ENCODE measurements at places on chromosomes 4 and X.

DNA sequence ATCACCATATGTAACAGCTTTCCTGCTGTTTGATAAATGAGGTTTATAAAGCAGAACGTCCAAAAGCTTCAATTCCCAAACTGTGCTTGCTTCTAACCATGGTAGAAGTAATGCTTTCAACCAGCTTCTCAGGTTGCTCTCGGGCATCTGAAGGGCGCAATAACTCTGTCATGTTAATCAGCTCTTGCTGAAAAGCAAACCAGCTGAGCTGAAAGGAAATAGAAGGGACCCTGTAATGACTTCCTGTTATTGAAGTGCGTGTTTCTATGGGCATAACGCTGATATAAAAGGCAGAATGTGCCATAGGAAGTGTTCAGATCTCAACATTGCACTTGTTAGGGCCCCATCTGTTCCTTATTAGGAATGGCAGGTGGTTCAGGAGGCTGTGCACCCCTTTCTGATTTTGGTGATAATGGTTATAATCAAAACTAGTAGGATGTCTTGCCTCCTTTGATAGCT lies 21.2 kb downstream of the HERC3 start:
- DNase-seq: no peak

- DNase-seq: no peak
Measured at GRCh38 chr4:77072195-77072753, 3.5 kb downstream of the CCNI start.

DNA sequence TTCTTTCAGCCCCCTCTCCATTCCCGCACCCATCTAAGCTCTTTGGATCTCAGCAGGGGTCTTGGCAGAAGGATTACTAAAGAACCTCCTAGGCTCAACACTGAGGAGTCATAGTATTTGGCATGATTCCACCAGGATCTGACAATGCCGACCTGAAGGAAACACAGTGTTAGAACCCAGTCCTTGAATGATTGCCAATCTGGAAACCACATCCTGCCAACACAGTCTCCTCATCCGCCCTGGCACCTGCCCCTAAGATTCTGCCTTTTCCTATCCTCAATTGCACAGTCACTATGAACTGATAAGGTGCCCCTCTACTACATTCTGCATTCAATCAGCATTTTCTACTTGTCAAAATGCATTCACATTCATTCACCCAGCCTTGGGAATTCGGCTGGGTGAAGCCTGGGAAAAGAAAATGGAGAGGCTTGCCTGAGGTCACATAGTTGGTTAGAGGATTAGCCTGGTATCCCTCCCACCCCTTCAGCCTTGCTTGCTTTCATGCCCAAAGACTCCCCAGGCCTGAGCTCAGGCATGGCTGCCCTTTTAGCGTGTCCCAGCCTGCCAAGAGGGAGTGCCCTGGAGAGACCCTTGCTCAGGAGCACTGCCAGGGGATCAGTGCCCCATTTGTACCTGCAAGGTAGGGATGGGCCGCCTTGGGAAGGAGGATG lies 2.2 kb upstream of the CLDN2 start:
- no peak for DNase-seq

DNA sequence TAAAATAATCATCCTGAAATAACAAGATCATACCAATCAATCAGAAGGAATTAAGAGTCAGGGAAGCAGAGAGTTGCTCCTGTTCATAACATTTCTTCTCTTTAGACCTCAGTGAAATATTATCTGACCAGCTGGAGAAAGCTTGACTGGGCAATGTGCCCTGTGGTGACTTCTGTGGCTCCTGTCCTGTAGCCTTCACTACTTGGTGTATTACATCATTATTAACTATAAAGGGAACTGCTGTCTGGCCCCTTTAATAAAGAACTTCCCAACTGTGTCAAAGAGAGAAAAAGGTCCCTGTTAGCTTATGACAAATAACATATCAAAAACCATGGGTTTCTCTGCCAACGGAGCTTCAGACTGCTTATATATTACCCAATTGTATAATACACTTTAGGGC lies 18.0 kb downstream of the OPHN1 start:
- DNase-seq: no peak

DNA sequence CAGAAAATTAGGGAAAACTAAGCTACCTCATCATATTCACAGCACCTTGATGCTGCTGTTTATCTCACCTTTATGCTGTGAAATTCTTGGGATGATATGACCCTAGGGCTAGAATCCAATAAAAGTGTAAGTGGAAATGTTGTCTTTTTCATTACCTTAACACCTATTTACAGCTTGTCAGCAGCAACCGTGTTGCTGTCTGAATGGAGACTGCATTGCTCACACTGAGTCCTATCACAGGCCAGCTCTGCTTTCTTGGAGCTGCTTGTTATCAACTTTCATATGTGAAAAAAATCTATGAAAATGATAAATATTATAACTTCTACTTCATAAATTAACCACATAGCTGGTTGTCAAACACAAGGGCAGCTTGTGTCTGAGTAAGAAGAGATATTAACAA lies 789.5 kb downstream of the TECRL start:
- DNase-seq: no peak

DNA sequence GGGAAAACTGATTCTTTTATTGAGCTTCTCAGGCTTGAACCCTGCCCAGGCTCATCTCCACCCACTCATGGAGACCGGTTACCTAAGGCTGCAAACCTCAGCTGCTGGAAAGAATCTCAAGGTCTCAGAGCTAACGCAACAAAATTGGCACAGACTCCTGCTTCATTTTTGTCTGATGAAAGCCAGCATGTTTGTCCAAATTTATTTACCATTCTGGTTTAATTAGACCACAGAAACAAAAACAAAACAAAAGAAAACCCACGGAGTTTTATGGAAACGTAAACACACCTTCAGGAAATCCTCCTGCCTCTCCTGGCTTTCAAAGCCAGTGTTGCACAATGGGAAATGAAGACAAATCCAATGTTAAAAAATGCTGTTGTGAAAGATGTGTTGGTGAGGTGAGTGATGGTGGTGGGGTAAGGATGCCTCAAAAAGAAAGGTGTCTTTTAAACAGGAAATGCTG lies 56.4 kb upstream of the PDLIM3 start:
- no peak for DNase-seq

- DNase-seq: no peak
Measured at GRCh38 chr4:13876940-13877339, 249.4 kb upstream of the BOD1L1 start.

GRCh38 chr4:112284662-112285411 lies 867 bp downstream of the TIFA start:
- DNase-seq: peak; percentile 26

- DNase-seq: no peak
Measured at GRCh38 chr4:168588916-168589531, 92.2 kb downstream of the PALLD start.

DNA sequence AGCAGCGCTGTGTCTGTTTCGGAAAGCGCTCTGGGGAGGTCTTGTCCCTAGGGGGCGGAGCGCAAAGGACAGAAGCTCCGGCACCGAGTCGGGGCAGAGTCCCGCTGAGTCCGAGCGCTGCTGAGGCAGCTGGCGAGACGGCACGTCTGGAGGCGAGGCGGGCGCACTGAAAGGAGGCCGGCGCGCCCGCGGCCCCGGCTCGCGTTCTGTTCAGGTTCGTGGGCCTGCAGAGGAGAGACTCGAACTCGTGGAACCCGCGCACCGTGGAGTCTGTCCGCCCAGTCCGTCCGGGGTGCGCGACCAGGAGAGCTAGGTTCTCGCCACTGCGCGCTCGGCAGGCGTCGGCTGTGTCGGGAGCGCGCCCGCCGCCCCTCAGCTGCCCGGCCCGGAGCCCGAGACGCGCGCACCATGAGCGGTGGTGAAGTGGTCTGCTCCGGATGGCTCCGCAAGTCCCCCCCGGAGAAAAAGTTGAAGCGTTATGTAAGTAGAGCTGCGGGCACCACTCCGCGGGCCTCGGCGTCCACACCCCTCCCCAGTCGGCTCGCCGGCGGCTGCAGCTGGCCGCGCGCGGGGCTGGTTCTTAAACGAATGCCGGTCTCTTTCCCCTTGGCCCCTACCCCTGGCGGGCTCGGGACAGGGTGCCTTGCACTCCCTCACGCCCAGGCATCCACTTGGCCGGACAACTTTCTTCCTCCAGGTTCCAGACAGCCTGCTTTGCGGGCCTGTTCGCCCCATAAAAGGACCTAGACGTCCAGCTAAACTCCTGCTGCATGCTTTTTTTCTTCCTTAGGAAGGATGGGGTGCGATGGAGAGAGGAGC lies at the start of gene GAB1:
Gene GAB1 (plus strand): TSS at position 96 of the 819 bp plus-strand sequence. CDS start 313 bp downstream, at position 409.
- peak; percentile 88 for DNase-seq

DNA sequence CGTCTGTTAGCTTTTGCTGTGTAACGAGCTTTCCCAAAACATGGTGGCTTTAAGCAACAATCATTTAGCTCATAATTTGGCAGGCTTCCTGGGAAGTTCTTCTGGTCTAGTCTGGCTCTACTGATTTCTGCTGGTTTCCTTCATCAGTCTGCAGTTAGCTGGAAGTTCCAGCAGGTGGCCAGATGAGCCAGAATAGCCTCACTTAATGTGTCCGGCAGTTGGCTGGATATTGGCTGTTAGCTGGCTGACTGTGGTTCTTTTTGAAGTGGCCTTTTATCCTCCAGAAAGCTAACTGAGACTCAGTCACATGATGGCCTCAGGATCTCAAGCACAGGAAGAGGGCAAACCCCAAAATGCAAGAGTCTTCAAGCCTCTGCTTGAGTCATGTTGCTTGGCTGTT lies 34.9 kb downstream of the FTHL17 start:
- peak; percentile 23 for DNase-seq

- DNase-seq: no peak
Measured at GRCh38 chr4:30281986-30282385, 438.2 kb upstream of the PCDH7 start.

GRCh38 chr4:185693548-185694215 lies 118.3 kb downstream of the SORBS2 start:
- no peak for DNase-seq

DNA sequence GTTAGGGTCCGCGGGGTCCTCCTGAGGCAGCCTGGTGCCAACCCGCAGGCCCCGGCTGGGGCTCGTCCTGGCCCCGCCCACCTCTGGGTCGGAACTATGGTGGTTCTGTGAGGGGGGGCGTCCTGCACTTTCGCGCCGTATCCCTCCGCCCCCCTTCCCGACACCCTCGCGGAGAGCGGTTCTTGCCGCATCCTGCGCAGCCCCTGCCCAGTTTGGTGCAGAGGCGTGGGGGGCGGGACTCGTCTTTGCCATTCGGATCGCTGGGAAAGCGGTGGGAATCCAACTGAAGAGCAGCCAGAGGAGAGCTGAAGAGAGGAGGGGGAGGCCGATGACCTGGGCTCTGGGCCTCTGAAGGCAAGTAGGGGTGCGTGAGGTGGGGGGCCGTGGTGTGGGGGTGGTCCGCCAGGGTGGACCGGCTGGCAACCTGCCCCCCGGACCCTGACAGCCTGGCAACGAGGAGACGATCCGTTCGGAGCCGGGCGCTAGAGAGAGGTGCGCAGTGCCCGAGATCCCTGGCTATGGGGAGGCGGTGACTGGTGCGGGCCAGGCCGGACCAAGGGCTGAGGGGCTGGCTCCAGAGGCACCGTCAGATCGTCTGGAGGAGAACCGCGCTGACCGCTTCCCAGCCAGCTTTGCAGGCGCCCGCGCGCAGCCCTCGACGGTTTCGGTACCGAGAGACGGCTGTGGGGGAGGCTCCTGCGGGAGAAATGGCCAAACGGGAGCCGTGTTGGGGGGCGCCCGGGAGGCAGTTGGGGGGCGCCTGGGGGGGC lies at the start of gene GPRASP1:
Gene GPRASP1 (plus strand): TSS at position 242 of the 770 bp plus-strand sequence. CDS start 2,431 bp downstream, outside the sequence.
- DNase-seq: peak; percentile 13

- DNase-seq: no peak
Measured at GRCh38 chrX:39484159-39485068, 613.3 kb downstream of the BCOR start.

- DNase-seq: no peak
Measured at GRCh38 chrX:121191779-121192178, 144.4 kb downstream of the GLUD2 start.

GRCh38 chr4:8280876-8281440 lies 11.4 kb downstream of the HTRA3 start:
- DNase-seq: no peak

DNA sequence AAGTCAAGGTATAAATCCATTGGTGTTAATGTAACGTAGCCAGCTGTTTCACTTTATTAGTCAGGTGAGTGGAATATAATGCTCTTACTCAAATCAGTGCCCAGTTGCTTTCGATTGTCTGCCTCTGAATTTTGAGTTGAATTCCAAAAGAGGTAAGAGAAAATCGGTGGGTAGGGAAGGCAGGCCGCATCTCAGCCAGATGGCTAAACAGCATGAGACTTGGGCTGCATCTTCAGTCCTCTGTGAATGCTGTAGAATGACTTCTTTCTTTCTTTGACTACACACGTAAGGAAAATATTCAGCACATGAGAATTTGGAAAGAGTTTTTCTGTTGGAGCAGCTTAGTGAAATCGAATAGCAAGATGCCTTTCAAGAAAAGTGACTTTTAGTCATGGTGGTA lies 49.5 kb downstream of the TSPAN7 start:
- DNase-seq: no peak

GRCh38 chr4:38752372-38752940 lies 30.3 kb downstream of the TLR10 start:
- DNase-seq: peak; percentile 58

- DNase-seq: no peak
Measured at GRCh38 chr4:118587946-118588345, 97.2 kb upstream of the METTL14 start.

- DNase-seq: no peak
Measured at GRCh38 chr4:143353797-143354196, 17.1 kb downstream of the GAB1 start.

GRCh38 chr4:95256108-95256835 lies 292.5 kb downstream of the UNC5C start:
- no peak for DNase-seq

- DNase-seq: no peak
Measured at GRCh38 chrX:99795495-99795894, 614.6 kb downstream of the PCDH19 start.

DNA sequence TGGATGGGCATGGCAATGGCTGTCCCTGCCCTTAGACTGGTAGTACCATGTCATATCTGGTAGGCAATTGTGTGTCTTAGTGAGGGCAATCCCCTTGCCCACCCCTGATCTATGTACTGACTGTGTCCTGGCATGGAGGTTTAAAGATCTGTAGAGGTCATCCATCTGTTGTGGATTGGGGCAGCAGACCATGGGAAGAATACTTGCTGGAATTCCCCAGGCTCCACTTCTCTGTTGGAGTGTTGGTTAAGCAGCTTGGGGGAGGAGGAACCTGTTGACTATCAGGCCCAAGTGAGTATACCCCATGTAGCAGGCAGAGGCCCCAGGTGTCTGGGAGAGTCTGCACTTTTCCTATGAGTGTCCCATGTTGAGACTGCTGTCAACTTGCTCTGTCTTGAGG lies 246.7 kb upstream of the DIPK2B start:
- no peak for DNase-seq

DNA sequence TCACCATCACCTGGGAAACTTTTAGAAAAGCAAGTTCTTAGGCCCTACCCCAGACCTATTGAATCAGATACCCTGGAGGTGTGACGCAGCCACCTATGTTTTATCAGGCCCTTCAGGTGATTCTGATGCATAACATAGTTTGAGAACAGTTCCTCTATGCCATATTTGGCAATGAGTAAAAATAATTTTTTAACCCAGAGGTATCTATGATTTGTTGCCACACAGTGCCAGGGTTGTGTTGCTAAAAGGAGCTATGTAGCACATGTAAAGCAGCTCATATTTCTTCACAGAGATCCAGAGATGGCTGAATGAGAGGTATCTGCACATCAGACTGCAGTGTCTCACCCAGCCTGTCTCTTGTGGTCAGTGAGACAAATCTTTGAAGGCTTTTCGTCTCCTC lies 85.3 kb downstream of the PTPN13 start:
- no peak for DNase-seq

Data from GM20000 (cell line).